ENCODE measurements at places on chromosomes 7 and 10.

GRCh38 chr10:132774181-132774901 lies 11.6 kb downstream of the NKX6-2 start:
- DNase-seq = no peak

DNA sequence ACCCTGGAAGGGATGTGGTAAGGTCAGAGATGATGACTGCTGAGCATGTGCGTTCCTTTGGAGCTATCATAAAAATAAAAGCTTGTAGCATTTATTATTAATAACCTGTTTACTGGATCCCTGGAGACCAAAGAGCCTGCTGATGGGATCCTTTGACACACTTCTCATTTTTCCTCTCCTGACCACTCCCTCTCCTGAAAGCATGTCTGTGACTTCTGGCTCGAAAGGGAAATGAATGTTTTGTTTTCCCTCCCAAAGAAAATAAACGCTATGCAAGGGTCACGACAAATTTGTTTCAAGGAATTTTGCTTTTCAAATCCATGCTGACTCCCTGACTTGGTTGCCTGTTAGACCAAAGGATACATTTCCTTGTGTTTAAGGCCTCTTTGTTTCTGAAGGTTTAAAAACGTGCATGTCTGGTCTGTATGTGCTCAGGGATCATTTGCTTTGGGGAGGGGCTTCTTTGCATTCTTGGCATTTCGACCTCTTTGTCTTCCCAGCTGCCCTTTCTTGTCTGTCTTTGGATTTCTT lies 185.1 kb upstream of the AGK start:
- no peak for DNase-seq

- DNase-seq = no peak
Measured at GRCh38 chr7:127891144-127891543, 140.1 kb downstream of the LRRC4 start.

DNA sequence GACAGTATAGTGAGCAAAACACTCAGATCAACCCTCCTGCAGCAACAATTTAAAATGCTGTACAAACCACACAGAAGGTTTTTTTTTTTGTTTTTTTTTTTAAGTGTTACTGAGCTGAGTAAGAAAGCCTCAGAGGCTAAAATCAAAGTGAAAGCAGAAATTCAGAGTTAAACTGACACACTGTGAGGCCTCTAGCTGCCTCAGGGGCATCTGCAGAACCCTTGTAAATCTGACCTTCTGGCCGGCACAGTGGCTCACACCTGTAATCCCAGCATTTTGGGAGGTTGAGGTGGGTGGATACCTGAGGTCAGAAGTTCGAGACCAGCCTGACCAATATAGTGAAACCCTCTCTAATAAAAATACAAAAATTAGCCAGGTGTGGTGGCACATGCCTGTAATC lies 7.4 kb upstream of the GNA12 start:
- no peak for DNase-seq

DNA sequence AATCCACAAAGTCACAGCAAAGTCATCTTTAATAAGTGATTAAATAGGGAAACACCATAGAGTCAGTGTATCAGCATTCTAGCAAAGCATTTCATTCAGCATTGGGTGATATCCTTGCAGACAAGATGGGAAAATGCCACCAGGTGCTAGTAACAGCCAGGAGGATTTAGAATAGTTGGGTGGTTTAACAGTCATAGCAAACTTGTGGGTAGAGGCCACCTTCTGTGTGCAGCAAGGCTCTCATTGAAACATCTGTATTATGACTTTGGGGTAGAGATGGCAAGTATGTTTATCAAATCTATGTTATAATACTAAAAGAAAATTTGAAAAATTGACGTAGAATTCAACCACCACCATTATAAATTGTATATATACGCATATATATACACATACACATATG lies 26.4 kb upstream of the ADO start:
- DNase-seq = no peak

GRCh38 chr10:110851020-110851612 lies 20.6 kb upstream of the PDCD4 start:
- no peak for DNase-seq

DNA sequence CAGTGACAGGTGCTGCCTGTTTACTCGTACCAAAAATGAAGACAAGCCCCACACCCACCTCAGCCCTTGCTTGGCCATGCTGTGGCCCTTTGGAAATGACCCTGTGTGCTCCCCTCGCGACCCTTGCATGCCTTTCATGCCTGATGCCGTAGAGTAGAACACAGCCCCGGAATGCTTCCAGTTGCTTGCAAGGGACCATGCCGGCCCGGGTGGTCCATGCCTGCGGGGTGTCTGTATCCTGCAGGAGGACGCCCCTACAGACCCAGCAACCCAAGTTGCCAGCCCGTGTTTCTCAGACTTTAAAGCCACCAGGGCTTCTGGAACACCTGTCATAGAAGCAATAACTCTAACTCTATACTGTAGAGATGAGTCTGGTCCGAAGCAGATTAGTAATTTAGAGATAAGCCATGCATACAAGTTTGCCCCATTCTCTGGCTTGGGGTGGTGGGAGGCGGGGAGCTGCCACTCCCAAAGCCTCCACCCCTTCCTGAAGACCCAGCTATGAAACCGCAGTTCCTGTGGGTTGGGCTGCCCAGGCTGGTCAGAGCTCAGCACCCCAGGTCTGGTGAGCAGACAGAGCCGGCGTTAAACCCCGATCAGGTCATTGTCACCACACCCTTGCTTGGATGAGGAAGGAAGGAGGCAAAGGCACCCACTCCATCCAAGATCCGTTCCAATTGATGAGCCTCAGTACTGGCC lies 143.5 kb downstream of the ADCY1 start:
- DNase-seq = no peak

DNA sequence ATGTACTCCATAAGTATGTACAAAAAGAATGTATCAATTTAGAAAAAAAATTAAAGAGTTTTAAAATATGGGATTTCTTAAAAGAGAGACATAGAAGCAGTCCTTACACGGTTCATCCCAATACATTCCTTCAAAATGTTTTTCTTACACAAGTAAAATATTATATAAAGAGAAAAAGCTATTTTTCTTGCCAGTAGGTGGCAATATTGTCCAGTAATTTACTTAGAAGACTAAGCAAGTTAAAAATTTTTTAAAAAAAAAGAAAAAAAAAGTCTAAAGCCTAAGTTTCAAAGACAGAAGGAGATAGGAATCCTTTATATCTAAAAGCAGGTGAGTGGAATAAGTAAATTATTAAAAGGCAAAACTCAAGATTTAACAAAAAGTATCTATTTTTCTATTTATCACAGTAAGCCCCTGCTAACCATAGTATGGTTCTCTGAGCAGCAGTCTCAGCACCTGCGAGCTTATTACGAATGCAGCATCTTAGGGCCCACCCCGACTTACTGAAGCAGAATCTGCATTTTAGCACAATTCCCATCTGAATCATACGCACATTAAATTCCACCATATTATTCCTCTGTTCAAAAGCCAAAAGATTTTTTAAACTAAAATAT lies 240.6 kb downstream of the DGKI start:
- DNase-seq = no peak

DNA sequence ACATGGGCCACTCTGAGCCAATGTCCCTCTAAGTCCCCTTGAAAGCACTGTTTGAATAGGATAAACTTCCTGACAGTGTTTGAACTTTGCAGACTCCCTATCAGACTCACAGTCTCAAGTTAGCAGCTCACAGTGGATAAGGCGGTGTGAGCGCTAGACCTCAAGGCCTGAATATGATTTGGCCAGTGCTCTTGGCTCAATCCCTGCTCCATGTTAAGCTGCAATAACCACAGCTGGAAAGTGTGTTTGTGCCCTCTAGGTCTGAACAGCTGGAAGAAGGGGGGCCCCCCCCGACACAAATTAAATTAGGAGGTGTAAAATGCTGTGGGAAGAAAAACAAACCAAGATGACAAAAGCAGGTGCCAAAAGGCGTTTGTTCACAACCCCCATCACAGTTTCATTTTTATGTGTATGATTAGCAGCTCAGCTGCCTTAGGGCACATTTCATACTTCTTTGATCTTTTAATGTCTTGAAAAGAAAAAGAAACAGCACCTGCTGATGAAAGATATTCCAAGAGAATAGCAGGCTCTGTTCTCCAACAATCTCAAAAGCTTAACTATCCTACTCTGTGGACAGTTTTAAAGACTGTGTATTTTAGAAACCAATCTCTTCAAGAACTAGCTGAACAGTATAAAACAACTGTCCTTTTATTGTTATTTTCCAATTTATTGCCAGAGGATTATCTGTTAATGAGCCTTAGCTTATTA lies 167.6 kb downstream of the SNX13 start:
- DNase-seq = no peak

- DNase-seq = no peak
Measured at GRCh38 chr7:155230169-155230593, 67.5 kb upstream of the INSIG1 start.

GRCh38 chr7:93138576-93138975 lies 9.6 kb downstream of the SAMD9L start:
- no peak for DNase-seq

DNA sequence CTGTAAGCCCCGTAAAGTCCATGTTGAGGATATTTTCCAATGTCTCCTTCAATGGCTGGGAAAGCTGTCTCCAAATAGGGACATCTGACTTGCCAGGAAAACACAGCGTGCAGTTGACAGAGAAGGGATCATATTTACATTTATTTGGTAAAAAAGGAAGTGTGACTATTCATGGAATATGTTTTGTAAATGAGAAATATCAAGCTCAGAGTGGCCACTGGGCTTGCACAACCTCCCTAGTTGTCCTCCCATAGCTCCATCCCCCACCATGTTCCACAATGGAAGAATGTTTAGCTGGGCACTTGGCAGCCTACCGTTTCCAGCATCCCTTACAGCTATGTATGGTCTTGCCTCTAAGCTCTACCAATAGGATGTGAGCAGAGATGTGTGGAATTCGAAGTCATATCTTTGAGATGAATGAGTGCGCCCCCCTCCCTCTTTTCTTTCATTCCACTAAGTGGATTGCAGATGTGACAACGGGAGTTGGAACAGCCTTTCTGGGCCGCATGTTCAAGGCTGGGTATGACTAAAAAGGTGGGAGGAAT lies 306.6 kb upstream of the ZMIZ1 start:
- no peak for DNase-seq

DNA sequence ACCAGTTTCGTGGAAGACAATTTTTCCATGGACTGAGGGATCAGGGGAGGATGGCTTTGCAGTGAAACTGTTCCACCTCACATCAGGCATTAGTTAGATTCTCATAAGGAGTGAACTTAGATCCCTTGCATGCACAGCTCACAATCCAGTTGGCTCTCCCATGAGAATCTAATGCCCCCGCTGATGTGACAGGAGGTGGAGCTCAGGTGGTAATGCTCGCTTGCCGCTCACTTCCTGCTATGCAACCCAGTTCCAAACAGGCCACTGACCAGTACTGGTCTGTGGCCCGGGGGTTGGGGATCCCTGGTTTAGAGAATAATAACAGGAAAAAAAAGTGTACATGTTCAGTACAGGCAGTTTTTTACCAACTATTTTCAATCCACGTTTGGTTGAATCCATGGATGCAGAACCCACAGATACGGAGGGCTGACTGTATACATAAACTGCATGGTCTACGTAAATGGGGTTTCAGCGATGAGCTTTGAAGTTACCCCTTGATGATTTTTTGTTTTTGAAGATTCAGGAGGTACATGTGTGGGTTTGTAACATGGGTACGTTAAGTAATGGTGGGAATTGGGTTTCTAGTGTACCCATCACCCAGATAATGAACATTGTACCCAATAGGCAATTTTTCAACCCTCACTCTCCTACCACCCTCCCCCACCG lies 24.5 kb downstream of the OGDH start:
- DNase-seq = no peak

DNA sequence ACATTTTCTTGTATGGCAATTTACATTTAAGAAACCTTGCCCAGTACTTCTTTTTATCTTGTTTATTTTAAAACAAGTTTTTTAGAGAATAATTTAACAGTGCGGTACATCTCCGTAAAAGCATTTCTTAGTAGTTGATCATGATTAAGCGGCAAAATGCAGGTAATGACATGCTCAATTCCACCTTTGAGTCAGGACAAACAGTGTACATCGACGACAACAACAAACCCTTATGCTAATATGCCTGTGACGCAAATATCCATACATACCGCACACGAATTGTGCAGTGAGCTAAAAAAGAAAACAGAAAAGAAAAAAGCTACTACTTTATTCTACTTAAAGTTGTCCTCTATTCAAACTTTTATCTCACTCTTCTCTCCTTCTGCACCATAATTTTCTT lies 1.9 kb downstream of the MAGI2 start:
- DNase-seq = no peak

- peak; percentile 63 for DNase-seq
Measured at GRCh38 chr10:22315455-22316285, 518 bp upstream of the COMMD3 start.

DNA sequence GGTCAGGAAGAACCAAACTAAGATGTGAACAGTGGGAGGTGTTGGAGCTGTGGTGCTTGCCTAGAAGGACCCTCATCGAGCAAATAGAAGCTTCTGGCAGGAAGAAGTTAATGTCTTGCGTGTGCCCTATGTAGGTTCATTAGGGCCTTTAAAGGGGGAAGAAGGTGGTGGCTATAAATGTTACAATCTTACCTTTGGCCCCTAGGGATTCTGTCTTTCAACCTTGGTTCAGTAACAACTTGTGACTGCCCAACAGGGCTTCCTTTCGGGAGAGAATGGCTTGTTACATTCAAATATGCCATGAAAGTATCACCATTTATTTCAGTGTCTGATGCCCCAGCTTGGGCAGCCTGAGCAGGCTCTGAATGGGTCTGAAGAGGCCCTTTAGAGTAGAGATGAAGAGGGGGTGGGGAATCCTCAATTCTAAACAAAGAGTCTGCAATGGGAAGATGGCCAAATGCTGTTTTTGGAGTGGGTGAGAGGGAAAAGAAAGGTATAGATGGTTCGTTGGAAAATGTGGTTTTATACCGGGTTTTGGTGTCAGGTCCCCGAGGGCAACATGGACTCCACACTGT lies 108.0 kb downstream of the TCF7L2 start:
- DNase-seq = no peak

- DNase-seq = peak; percentile 26
Measured at GRCh38 chr7:43248961-43249822, 136.7 kb downstream of the HECW1 start.

GRCh38 chr10:18786478-18786877 lies 127.2 kb downstream of the ARL5B start:
- no peak for DNase-seq

- no peak for DNase-seq
Measured at GRCh38 chr7:90830308-90830707, 234.2 kb downstream of the CDK14 start.

DNA sequence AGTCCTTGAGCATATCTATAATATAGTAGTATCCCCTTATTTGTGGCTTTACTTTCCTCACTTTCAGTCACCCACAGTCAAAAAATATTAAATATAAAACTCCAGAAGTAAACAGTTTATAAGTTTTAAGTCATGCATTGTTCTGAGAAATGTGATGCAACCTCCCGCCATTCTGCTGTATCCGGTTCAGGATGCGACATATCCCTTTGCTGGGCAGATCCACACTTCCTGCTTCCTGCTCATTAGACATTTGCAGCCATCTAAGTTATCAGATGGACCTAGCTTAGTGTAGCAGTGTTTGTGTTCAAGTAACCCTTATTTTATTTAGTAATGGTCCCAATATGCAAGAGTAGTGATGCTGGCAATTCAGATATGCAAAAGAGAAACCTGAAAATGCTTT lies 38.9 kb upstream of the BMS1 start:
- no peak for DNase-seq

- DNase-seq = no peak
Measured at GRCh38 chr10:1858547-1858946, 121.2 kb upstream of the ADARB2 start.

- DNase-seq = no peak
Measured at GRCh38 chr10:13922586-13922985, 335.8 kb downstream of the PRPF18 start.

- no peak for DNase-seq
Measured at GRCh38 chr7:40646717-40647116, 511.9 kb downstream of the SUGCT start.
